ENCODE measurements at places on chromosomes 12 and 14. TPM values are rescaled to one million over a fixed set of nuclear protein-coding genes. Genes with fewer than 3 reads are reported as not detected.

GRCh38 chr14:105888784-105889665, 362.6 kb downstream of the TMEM121 start:
- no peak for DNase-seq

GRCh38 chr12:508795-509194, 49.1 kb downstream of the B4GALNT3 start:
- DNase-seq = no peak

DNA sequence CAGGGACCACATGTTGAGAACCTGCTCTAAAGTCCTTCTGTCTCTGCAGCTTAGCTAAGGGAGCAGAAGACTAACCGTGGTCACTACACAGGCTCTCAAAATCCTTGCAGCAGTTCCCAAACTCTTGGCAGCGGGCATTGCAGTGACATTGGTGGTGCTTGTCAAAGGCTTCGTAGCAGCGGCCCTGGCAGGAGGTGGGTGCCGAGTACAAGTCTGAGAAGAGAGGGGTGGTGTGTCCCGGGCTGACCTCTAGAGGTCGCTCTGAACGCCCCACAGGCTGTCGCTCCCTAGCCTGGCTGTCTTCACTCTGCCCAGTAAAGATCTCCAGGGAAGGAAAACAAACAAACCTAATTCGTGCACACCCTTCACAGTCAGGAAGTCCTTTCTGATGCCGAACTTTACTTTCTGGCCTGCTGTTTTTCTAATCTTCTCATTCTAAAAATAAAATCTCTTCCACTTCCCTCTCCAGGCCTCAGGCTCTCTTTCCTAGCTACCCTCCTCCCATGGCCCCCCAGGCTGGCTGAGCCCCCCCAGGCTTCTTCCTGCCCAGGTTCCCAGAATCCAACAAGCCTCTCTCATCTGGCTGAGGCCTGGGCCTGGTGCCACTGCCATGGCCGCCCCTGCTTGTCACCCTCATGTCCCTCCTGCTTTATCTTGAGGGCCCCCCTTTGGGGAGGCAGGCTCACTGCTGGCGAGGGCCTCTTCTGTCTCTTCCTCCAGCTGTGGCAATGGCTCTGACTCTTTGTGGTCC, 7.7 kb downstream of the ENDOU start:
- peak; percentile 82 for DNase-seq

GRCh38 chr14:94027566-94028449, 1.7 kb downstream of the OTUB2 start:
- no peak for DNase-seq

DNA sequence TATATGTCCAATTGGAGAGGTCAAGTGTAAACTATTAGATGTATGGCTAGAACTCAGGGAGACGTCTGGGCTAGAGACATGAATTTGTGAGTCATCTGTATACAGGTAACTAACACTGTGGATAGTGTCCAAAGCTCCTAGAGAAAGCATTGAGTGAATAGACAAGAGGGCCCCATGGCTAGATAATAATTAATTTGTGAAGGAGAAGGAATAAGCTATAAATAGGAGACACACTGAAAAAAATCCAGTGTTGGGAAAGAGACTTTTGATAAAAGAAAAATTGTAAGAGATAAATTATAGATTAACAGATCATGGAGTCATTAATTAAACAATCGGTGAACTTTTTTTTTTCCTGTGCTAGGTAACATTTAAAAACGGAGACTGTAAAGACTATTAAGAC, 326.6 kb upstream of the PRICKLE1 start:
- no peak for DNase-seq

DNA sequence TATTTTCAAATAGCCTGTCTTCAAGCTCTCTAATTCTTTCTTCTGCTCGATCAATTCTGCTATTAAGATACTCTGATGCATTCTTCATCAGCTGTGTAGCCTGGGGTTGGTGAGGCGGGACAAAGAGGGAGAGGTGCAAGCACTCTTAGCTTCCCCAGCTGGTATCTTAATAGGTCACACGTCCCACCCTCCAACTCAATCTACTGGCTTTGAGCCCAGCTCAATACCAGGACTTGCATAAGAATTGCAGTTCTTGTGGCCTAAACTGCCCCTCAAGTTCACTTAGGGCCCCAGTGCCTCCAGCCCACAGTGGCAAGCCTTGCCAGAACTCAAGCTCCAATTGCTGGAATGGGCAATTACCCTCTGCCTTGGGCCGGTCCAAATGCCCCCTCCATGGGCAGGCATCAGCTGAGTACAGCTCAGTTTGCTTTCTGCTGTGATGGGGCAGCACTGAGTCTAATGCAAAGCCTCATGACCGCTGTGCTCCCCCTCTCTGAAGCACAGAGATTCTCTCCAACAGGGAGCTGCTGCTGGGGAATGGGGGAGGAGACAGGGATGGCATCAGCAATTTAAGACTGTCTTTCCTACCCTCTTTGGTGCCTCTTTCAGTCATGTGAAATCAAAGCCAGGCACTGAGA, 5.6 kb upstream of the SPATA7 start:
- DNase-seq = no peak

- no peak for DNase-seq
These were observed 13.6 kb upstream of the FOXJ2 start for GRCh38 chr12:8018666-8019581.

DNA sequence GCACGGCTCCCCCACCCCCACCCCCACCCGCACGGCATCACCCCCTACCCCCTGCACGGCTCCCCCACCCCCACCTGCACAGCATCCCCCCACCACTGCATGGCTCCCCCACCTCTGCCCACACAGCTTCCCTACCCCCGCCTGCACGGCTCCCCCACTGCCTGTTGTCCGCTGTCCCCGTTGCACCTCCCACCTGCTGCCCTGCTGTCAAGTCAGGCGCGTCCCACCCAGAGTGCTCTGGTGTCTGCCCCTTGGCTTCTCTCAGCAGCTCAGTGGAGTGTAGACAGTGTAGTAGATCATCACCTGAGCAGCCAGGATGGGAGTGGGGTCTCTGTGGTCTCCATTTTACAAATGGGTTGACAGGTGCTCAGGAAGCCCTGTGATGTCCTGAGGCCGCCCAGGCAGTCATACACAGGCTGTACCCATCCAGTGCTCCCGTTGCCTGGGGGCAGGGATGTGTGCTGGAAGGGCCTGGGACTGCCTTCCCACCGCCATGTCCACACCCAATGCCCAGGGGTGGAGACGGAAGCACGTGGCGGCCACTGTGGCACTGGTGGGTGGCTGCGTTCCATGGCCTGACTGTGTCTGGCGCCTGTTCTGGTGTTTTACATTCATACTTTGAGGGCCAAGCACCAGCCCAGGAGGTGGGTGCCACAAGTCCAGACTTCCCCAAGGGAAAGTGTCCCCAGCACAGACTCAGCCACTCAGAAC, 32.5 kb downstream of the PACS2 start:
- DNase-seq = no peak

GRCh38 chr12:26271024-26271423, 75.7 kb downstream of the SSPN start:
- DNase-seq = peak; percentile 11

GRCh38 chr12:102757154-102757881, 159.7 kb downstream of the PAH start:
- DNase-seq = no peak

Gene ASB2
- total RNA-seq = not detected

Gene EIF4B
- total RNA-seq = 407 TPM

Gene SLC25A47
- total RNA-seq = not detected

Gene CLEC1B
- not detected for total RNA-seq

Gene MAP4K5
- 75.1 TPM for total RNA-seq
